NCI-H226 (cell line): ENCODE measurements at places on chromosomes 16 and 17.

- DNase-seq, result no peak
Observed at GRCh38 chr16:25297151-25297787, 39.6 kb upstream of the ZKSCAN2 start.

DNA sequence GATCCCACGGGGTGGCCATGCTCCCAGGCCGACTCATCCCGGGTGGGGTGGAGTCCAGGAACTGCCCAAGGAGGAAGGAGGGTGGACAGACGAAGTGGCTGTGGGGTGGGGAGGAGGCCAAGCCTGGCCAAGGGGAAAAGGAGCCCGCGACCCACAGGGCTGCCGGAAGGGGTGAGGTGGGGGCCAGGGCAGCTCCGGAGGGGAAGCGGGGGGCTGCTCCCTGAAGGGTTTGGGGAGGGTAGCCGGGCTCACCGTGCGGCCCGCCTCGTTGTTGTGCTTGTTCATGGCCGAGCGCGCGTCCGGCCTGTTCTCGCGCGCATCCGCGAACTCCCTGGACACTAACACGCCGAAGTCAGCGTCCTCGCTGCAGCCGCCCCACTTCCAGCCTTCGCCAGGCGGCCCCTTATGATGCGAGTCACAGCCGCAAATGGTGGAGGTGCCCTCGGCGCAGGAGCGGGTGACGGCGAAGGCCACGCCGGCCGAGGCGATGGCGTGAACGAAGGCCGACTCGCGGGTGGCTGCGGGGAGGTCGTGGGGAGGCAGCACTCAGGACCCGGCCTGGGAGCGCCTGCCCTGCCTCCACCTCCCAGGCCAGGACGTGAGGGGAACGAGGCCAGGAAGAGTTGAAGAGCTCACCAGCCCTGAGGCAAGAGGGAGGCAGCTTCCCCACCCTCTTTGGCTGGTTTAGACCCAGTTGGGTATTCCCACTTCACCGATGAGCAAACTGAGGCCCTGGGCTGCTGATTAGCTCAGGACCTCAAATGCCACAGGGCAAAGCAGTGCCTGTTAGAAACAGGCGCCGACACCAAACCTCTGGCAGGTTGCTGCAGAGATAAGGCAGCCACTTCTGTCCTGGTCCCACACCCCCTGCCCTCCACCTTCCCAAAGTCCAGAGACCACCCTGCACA lies 48.7 kb downstream of the WNT3 start:
- peak; percentile 47 for DNase-seq

GRCh38 chr17:30300818-30301217 lies 9.1 kb upstream of the BLMH start:
- DNase-seq, result no peak

- no peak for DNase-seq
Observed at GRCh38 chr17:74930535-74931036, 5.1 kb upstream of the OTOP3 start.

DNA sequence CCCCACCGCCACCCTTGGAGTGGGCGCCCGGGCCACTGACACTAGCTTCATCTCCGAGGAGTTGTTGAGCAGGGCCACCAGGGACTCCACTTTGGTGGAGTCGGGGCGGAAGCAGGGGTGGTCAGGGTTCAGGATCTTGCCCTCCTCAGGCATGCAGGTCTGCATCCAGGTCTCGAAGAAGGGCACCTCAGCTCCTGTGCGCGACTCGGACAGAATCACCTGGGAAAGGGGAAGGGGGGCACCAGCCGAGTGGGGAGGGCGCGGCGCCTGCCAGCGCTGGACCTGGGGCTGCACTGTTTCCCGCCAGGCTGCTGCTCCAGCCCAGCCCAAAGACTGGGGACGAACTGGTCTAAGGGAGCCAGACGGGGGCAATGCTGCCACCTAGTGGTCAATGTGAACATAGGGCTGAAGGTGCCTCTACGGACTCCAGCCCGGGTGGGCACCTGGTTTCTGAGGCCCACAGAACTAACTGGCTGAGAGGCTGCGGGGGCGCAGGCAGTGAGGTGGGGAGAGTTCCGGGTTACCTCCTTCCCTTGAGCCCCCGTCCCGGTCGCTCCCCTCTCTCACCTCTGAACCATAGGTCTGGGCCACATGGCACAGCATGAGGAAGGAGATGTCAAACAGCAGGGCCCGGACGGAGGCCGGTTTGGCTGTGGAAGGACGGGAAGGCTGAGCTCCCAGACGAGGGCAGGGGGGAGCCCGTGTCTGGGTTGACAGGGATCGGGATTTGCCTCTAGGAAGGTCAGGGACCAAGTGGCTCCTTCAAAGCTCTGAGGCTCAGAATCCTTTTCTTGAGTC lies 11.8 kb downstream of the CSF3 start:
- peak; percentile 64 for DNase-seq

GRCh38 chr16:47586121-47586520 lies 125.0 kb downstream of the PHKB start:
- DNase-seq, result no peak

DNA sequence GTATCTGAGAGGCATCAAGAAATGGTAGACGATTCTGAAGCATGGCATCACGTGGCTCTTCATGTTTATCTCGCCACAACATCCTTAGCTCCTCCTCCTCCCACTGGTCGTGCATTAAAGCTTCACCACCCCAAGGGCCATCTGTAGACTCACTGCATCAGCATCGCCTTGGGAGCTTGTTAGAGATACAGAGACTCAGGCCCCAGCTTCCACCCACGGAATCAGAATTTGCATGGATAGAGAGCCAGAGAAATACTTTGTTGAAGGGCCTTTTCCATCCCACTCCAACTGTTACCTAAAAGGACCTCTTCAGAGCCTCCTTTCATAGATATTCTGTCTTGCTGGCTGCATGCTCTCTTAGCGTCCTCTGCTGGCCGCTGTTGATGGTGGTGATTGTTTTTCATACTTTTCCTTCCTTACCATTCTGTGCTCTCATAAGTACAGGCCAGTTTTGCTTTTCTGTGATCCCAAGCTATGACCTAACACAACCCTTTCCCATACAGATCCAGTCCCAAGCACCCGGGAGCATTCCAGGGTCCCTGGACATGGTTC lies 1049.4 kb upstream of the EEF2KMT start:
- DNase-seq, result no peak

DNA sequence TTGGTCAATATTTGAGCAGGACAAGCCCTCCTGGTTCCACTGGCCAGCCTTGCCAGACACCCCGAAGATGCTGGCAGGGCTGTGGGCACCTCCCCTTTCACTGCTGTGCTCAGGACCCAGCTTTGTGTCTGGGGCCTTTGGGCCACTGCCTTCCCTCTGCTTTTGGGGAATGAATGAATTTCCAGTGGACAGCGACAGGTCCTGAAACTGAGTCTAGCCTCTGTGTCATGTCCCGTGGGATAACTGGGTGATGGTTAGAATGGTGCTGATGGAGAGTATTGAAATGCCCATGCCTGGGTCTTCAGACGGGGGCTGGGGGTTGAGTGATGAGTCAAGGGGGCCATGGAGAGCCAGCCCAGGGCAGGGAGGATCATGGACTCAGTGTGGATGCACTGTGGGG lies 135.8 kb downstream of the FOXL1 start:
- DNase-seq, result no peak

DNA sequence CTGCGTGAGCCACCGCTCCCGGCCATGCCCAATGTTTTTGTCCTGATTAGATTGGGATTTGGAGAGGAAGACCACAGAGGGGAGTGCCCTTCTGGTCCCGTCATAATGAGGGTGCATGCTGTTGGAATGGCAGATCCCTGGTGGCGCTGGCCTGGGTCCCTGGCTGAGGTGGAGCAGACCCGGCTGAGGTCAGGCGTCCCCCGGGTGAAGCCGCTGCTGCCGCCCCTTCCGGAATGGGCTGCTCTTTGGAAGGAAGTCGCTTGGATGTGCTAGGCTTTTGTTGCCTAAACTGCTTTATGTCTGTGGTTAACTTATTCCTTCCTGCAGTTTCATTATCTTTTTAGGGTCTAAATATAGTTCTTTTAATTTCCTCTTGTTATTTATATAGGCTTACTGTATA lies 120.3 kb upstream of the CHMP6 start:
- no peak for DNase-seq
